PC-9 (cell line): ENCODE measurements at places on chromosomes 12 and 14. TPM values are rescaled to one million over a fixed set of nuclear protein-coding genes. Genes with fewer than 3 reads are reported as not detected.

The ZNF84 gene
- total RNA-seq = 16.2 and 18.0 TPM in 2 replicates

DNA sequence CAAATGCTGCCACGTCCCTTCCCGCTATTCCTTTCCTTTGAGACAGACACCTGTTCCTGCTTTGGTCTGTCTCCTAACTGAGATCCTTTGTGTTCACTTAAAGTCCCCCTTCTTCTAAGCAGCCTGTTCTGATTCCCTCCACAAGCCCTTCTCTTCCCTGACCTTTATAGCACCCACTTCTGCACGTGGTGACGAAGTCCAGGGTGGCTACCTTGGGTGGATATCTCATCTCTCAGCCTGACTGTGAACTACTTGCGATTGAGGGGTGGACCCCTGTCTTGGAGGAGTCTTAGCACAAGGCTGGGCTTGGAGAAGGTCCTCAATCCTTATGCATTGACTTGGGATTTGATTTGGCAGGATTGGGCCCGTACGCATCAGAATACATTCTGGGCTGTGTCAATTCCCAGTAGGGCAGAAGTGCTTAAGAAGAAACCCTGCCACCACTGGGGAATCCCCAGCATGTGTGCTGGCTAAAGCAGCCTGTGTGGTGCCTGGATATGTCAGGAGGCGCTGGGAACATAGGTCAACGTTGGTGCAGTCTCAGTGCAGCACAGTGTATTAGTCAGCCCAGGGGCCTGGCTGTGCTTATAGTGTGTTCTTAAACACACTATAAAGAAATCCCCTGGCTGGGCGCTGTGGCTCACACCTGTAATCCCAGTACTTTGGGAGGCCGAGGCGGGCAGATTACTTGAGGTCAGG is 23.6 kb downstream of the KRT80 start:
- H3K4me1 ChIP-seq = peaks cover 33% of the 10 kb centered on the region
- H3K4me3 ChIP-seq = no peak overlapping the region
- no peak for DNase-seq
- H3K27me3 ChIP-seq = no peaks in the 10 kb centered on the region

DNA sequence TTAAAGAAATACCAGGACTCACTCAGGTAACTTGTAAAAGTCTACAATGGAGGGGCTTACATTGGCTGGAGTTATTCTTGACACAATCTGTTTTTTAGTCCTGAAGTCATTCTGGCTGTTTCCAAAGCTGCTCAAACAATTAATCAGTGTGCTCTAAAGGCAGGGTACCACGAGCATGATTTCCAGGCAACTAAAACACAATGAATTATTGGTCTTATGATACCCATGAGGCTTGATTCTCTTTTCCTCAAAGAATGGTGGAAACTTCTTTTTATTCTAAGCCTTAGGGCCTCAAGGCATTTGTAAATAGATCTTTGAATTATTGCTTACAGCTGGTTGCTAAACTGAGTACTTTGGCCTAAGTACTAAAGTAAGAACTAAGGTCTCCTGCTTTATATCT is 199.8 kb upstream of the PDZRN4 start:
- no peak for DNase-seq
- H3K36me3 ChIP-seq = no peaks in the 10 kb centered on the region
- no peaks in the 10 kb centered on the region for H3K4me1 ChIP-seq
- no peaks in the 10 kb centered on the region for H3K27me3 ChIP-seq

DNA sequence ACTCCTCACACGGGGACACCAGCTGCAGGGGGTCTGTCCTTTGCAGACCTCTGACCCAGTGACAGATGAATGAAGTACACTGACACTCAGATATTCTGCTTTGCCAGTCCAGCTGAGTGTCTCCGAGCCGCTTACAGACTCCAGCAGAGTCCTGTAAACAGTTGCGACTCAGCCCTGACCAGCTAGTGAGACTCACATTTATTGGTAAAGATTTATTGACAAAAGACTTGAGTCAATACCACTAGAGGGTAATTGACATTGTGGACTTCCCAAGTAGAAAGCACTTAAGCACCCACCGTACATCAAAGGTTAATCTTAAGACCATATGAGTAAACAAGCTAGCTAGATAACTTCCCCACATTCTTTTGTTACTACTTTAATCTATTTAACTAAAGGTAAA is 9.8 kb upstream of the FKBP4 start:
- H3K27me3 ChIP-seq = peaks cover 86% of the 10 kb centered on the region
- no peak for DNase-seq
- H3K4me1 ChIP-seq = no peaks in the 10 kb centered on the region
- H3K36me3 ChIP-seq = no peaks in the 10 kb centered on the region
- H3K4me3 ChIP-seq = no peak overlapping the region

The CD163 gene
- total RNA-seq = not detected in 2 replicates

The C12orf54 gene
- total RNA-seq = not detected in 2 replicates

GRCh38 chr12:49187184-49187583 is 1.7 kb downstream of the TUBA1A start:
- DNase-seq = no peak
- H3K36me3 ChIP-seq = no peaks in the 10 kb centered on the region
- peaks cover 6% of the 10 kb centered on the region; the same call in 1 of the 2 replicates for H3K27me3 ChIP-seq
- H3K4me3 ChIP-seq = no peak overlapping the region
- no peak overlapping the region for H3K27ac ChIP-seq

GRCh38 chr14:23361763-23362162 is 3.2 kb downstream of the EFS start:
- H3K27ac ChIP-seq = no peak overlapping the region
- no peaks in the 10 kb centered on the region for H3K4me1 ChIP-seq
- H3K4me3 ChIP-seq = no peak overlapping the region
- peaks cover 63% of the 10 kb centered on the region for H3K27me3 ChIP-seq
- no peak for DNase-seq
- no peaks in the 10 kb centered on the region for H3K36me3 ChIP-seq

DNA sequence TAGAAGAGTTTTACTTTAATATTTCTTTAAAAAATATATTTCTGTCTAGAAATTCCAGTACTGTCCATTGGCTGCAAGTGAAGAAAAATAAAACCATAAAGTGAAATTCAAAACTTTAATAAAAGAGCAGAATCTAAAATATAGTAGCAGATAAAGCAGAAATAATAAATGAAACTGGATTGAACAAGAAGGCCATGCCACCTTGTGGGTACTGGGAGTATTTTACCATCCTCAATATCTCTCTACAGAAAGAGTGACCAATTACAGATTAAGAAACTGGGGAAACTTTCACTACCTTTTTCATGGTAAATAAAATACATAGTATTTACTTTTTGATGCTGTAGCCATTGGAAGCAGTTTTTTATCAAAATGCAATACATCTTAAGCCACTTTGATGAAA is 220.5 kb downstream of the BCAT1 start:
- H3K4me3 ChIP-seq = no peak overlapping the region
- no peaks in the 10 kb centered on the region for H3K36me3 ChIP-seq
- H3K27ac ChIP-seq = no peak overlapping the region
- H3K4me1 ChIP-seq = no peaks in the 10 kb centered on the region
- H3K27me3 ChIP-seq = no peaks in the 10 kb centered on the region; the same call in 1 of the 2 replicates

GRCh38 chr12:118326991-118327390 is 45.7 kb downstream of the TAOK3 start:
- H3K4me3 ChIP-seq = no peak overlapping the region
- H3K36me3 ChIP-seq = no peaks in the 10 kb centered on the region
- DNase-seq = no peak

DNA sequence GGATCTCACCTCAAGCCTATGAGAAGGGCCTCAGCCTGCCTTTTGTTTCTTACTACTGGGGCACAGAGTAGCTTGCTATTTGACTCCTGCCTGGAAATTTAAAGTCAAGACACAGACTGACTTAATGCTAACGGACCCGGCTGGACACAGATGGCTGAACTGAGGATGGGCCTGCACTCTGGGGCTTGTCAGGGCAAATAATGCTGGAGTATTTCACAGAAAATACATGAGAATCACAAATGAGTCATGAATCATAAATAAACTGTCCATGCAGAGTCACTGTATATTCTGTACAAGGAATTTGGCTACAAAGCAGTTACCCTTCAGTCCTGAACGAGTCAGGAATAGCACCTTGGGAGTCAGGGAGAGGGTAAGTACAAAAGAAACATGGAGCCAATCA is 683.2 kb upstream of the FOXG1 start:
- no peak overlapping the region for H3K27ac ChIP-seq
- H3K27me3 ChIP-seq = no peaks in the 10 kb centered on the region
- no peak for DNase-seq
- no peak overlapping the region for H3K4me3 ChIP-seq
- H3K36me3 ChIP-seq = no peaks in the 10 kb centered on the region
- no peaks in the 10 kb centered on the region for H3K4me1 ChIP-seq

DNA sequence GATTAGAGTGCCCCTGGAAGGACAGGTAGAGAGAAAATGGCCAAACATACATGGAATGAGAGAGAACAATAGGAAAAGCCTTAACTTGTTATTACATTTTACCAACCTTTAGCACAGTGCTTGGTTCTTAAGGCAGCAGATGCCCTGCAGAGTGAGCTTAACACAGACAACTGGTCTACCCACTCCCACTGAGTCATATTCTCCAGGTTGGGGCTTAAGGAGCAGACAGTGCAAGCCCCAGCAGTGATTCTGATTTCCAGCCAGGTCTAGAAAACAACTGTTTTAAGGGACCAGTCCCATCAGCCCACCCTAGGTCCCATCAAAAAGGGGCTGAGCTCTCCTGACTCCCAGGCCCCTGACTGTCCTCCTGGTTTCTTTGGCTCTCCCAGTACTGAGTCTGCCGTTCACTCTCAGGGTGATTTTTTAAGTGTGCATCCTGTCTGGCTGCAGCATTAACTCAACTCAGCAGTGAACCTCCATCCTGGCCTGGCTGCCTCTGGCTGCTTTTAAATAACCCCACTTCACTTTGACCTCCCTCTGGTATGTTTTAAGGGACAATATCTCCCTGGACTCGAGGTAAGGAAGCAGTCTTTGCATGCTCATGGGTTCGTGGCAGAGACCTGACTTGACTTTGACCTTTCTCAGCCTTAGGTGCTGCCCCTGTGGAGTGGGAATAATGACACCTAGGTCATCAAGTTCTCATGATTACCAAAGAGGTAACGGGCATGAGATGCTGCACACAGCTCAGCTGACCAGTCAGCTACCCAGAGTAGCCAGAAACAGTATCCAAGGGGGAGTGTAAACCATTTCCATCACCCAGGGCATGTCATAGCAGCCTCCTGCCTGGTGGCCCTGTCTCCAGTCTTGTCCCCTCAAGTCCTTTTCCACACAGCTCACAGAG is 210.7 kb upstream of the PWP1 start:
- no peak overlapping the region for H3K4me3 ChIP-seq
- H3K4me1 ChIP-seq = no peaks in the 10 kb centered on the region
- H3K27ac ChIP-seq = no peak overlapping the region

The PPM1H gene
- total RNA-seq = 11.4 and 13.5 TPM in 2 replicates

DNA sequence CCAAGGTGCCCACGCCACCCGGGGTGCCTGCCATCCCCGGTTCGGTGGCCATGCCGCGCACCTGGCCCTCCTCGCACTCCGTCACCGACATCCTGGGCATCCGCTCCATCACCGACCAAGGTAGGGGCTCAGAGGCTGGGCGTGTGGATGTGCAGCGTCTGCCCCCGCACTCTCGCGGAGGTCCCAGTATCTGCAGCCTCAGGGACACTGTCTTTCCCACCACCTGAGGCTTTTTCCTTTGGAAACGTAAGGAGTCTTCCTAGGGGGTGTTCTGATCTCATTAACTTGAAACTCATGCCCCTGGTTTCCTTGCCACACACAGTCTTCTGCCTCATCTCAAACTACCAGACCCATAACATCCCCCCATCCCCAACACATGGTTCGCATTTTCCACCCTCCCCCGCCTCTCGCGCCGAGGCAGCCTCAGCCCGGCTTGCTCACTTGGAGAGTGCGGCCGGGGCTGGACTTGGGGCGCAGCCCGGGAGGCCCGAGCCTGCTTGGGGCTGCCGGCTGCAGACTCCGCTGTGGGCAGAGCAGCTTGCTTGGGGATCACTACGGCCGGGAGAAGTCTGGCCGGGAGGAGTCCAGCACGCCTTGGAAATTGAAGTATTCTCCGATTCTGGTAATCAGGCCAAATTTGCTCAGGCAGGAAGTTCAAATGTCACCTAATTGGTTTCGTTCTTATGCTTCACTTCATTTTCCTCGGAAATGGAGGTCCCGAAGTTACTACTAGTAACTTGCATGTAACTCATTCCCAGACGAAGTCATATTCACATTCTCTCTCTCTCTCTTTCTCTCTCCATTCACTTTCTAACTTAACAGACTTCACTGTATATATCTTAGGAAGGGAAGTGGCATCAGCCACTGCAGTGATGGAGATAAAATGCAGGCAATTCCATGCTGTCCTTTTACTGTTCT is 2.0 kb downstream of the PAX9 start:
- H3K27ac ChIP-seq = no peak overlapping the region
- peak; percentile 18 for DNase-seq
- no peaks in the 10 kb centered on the region for H3K4me1 ChIP-seq
- H3K4me3 ChIP-seq = no peak overlapping the region
- H3K36me3 ChIP-seq = no peaks in the 10 kb centered on the region

The SIVA1 gene
- 85.8 and 116 TPM in 2 replicates for total RNA-seq

The NKX2-8 gene
- total RNA-seq = 1.1 and 2.9 TPM in 2 replicates

- H3K36me3 ChIP-seq = no peaks in the 10 kb centered on the region
- DNase-seq = peak; percentile 47
- H3K4me3 ChIP-seq = no peak overlapping the region
- H3K27me3 ChIP-seq = no peaks in the 10 kb centered on the region
Observed at GRCh38 chr14:54329082-54329695, 67.6 kb upstream of the CDKN3 start.

The NYNRIN gene
- total RNA-seq = 15.1 and 17.7 TPM in 2 replicates
